Temporal lobe (tissue), 4 donors: ENCODE measurements at places on chromosomes 6 and 20. TPM values are rescaled to one million over a fixed set of nuclear protein-coding genes. Genes with fewer than 3 reads are reported as not detected.

POU5F1 gene
- not detected for total RNA-seq

DNAAF9 gene
- total RNA-seq = 36.9 TPM

WFDC10B gene
- total RNA-seq = not detected

MEI4 gene
- total RNA-seq = 0.25 TPM

JARID2 gene
- total RNA-seq = 14.3 TPM

PLCB1 gene
- total RNA-seq = 51.1 TPM

UBE2C gene
- 3.2 TPM for total RNA-seq

GRM1 gene
- total RNA-seq = 12.8 TPM

SLC22A3 gene
- 3.0 TPM for total RNA-seq

BAG2 gene
- 1.5 TPM for total RNA-seq

CAPN11 gene
- total RNA-seq = 0.25 TPM

HDGFL1 gene
- total RNA-seq = under 0.01 TPM

IL17F gene
- 0.25 TPM for total RNA-seq

MTFR2 gene
- 0.25 TPM for total RNA-seq

OR12D3 gene
- not detected for total RNA-seq

GPR6 gene
- total RNA-seq = 0.74 TPM

IYD gene
- total RNA-seq = not detected

CLVS2 gene
- 43.3 TPM for total RNA-seq

ADGRF5 gene
- 7.9 TPM for total RNA-seq

L3MBTL3 gene
- 34.9 TPM for total RNA-seq

PROKR2 gene
- 9.3 TPM for total RNA-seq

PHACTR1 gene
- total RNA-seq = 45.5 TPM

SLC35D3 gene
- total RNA-seq = 0.25 TPM

BEND3 gene
- 6.4 TPM for total RNA-seq

VAPB gene
- total RNA-seq = 22.6 TPM

PCK1 gene
- total RNA-seq = under 0.01 TPM

CALHM5 gene
- total RNA-seq = 0.25 TPM

HCRTR2 gene
- 13.3 TPM for total RNA-seq

HLA-E gene
- total RNA-seq = 28.5 TPM

PAK5 gene
- total RNA-seq = 36.1 TPM

WFDC13 gene
- total RNA-seq = not detected

DEFB124 gene
- total RNA-seq = not detected

PRSS35 gene
- 6.9 TPM for total RNA-seq

ZSCAN31 gene
- 9.6 TPM for total RNA-seq

TINAG gene
- total RNA-seq = 0.25 TPM

CEP162 gene
- 32.0 TPM for total RNA-seq

RGL2 gene
- 19.2 TPM for total RNA-seq

TXLNB gene
- total RNA-seq = 0.25 TPM
